Stimulated activated naive CD4-positive, alpha-beta T cell treated with Interleukin-2 at 50 U/mL for 16 hours (primary cell): ENCODE measurements at places on chromosomes 7 and 10.

DNA sequence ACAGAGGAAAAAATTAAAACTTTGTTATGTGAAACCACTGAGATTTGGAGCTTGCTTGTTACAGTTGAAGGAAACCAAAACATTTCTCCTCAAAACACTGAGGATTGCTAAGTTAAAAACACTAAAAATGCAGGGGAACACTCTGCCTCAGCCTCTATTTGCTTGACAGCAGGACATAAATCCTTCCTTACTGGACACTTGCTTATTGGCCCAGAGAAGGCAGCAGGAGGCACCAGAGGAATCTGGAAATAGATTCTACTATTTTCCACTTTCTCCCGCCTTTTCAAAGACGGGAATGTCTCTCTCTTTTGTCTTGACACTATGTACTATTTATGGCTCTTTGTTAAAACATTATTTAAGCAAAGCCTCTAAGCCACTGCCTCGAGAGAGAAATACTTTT, 67.9 kb downstream of the MTURN start:
- no peak for DNase-seq

- no peak for DNase-seq
Observed at GRCh38 chr10:103445767-103446567, 6.2 kb downstream of the CALHM2 start.

- no peak for DNase-seq
Observed at GRCh38 chr7:139852482-139852845, 23.4 kb downstream of the TBXAS1 start.

DNA sequence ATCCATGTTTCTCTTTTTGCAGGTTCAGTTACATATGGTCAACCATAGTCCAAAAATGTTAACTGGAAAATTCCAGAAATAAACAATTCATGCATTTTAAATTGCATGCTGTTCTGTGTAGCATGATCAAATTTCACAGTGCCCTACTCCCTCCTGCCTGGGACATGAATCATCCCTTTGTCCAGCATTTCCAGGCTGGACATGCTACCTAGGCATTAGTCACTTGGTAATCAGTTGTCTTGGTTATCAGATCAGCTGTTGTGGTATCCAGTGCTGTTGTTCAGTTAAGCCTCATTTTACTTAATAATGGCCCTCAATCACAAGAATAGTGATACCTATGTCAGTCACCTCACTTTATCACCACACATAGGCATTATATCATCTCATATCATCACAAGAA, 7.3 kb upstream of the PNLIP start:
- DNase-seq: no peak

GRCh38 chr7:3695602-3696001, 394.6 kb downstream of the SDK1 start:
- no peak for DNase-seq

GRCh38 chr10:130027716-130028464, 63.8 kb upstream of the EBF3 start:
- no peak for DNase-seq

DNA sequence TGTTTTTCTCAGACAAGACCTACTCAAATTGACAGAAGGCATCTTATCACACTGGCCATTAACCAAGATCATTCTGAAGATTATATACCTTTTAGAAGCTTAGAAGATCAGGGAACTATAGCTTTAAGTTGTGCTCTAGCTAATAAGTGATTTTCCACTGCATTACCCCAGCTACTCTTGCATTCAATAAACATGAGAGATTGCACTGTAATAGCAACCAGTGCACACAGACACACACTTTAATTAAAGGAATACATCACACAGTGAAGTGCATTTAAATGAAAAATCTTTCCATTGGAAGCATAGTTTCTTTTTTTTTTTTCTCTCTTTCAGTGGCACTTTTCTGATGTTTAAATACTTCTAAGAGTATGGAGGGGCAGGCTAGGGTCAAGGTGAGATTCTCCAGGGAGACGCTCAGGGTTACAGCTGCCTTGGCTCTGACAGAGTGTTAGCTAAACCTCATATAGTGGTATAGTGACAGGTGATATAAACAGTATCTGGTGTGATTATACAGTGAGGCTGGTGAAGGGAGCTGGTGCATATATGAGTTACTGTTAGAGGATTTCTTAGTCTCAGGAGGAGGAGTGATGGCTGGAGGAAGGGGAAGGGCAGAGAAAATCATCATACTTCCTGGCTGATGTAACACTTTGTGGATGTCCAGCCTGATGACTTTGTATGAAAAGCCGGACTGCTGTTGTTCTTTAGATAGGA, 369.5 kb downstream of the SORCS3 start:
- no peak for DNase-seq

GRCh38 chr10:113099431-113100183, 149.6 kb downstream of the TCF7L2 start:
- DNase-seq: no peak

DNA sequence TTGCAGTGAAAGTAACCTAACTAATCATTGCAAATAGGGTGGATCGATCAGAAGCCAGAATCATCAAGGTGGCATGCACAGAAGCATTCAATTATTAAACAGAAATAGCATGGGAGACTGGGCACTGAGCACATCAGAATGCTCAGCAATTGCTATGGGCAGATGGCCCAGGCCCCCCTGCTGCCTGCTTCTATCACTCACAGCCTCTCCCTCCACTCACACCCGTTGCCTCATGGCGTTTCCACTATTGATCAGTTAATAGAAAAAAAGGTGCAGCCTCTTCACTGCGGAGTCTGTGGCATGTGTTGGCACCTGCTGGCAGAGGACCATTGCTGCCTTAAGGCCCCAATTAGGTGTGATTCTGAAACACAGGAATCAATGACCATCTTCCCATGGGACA, 11.2 kb upstream of the HTR5A start:
- no peak for DNase-seq

DNA sequence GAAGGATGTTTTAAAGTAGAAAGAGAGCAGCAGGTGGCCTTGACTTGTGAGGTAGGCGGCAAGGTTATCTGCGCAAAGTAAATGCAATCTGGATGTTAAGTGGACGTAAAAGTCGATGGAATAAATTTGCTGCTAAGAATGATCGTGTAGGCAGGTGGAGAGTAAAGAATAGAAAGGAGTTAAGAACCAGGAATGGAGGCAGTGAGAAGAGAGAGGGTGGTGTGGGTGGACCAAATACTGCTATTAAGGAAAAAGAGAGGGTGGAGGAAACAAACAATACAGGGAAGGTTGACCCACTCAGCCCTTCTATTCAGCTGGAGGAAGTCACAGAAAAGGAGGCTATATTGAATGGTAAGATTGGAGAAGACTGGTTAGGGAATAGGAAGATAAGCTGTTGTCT, 1.9 kb upstream of the CUL1 start:
- no peak for DNase-seq

DNA sequence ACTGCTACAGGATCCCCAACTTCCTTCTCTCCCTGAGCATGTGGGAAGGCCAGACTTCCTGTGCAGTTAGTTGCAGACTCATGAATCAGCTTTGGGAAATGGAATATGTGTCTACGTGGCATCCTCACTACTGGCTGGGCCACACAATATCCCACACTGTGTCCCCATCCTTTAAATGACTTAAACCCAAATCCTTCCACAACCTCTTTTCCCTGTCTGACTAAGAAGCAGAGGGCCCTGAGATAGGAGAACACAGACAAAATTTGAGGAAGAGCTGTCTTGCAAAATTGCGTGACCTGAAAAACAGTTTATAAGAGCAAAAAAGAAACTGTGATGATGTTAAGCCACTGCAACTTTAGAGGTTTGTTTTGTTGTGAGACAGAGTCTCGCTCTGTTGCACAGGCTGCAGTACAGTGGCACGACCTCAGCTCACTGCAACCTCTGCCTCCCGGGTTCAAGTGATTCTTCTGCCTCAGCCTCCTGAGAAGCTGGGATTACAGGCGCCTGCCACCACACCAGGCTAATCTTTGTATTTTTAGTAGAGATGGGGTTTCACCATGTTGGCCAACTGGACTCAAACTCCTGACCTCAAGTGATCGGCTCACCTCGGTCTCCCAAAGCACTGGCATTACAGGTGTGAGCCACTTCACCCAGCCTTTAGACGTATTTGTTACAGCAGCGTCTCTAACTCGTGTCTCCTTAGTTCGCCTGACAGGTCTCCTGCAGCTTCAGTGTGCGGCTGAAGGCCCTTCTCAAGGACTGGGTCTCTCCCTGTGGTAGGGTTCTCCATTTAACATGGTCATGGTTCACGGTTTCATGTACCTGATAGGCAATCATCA, 46.9 kb upstream of the SFMBT2 start:
- DNase-seq: no peak

DNA sequence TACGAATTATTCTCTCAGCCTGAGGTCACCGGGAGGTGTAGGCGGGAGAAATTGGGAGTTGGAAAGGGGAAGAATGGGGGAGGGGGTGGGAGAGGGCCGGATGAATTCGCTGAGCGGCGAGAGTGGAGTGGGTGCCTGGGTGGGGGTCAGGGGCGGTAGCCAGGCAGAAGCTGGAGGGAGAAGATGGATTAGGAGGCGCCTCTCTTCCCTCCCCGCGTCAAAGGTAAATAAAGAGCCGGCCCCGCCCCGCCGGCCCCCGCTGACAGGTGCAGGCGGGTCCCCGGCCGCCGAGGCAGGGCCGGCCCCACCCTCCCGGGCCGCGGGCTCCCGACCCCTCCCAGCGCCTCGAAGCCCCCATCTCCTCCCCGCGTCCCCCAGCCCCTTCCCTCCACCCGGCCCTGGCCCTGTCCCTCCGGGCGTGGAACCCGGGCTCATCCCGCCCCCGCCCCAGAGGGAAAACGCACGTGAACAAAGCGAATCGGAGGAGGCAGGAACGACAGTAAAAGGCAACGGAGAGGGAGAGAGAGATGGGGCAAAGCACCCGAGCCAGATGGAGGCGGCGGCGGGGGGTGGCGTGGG, 872 bp downstream of the FAM131B start:
- DNase-seq: no peak

- DNase-seq: no peak
Observed at GRCh38 chr10:123139521-123140163, 3.9 kb downstream of the HMX3 start.

DNA sequence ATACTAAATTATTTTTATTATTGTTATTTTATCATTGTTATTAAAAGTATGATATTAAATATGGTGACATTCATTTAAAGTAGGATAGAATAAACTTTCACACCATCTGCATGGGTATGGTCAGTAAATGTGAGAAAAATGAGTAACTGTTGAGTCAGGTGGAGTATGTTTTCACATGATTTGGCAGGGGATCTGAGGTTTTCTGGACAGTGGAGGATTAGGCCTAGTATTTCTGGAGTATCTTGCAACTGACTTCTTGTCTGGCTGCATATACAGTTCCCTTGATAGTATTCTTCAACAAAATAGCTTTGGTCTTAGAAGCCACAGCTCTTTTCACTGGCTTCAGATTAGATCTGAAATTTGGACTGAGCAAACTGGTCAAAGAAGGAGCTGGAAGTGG, 54.5 kb downstream of the GBF1 start:
- DNase-seq: no peak

DNA sequence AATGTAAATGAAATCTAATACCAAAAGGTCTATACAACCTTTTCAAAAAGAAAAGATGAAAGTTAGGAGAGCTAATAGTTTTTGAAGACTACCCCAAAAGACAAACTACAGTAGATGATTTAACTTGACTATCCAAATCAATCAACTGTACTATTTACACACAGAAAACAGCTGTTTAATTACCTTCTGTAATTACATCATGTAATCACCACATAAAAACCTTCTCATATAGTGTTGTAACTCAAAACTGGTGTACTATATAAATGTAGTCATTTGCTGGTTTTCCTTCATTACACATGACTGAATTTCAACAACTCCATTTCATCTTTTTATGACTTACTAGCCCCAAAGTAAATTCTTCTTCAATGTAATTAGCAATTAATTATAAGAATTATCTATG, 4.5 kb downstream of the RTKN2 start:
- DNase-seq: no peak

DNA sequence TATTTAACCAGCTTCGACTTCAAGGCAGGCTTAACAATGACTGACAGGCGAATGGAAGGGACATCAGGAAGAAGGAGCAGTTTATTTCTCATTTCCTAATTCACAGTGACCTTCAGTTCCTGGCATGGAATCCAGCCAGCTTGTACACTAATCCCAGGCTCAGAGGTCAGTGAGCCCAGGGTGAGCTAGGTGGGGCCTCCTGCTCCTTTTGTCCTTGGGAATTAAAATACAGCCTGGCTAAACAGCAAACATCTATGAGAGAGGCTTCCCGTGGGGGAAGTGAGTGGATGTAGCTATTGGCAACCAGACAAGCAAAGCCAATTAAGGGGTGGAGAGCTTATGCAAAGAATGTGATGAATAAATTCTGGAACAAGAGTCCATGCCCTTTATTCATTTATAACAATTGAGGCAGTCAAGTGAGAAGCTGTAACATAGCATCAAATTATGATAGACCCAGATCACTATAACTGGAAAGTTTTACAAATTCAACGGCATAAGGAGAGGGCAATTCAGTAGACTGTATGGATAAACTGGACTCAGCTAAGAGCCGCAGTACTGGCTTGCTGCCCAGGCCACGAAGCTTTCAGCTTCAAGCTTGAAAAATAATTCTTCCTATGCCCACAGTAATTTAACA, 57.1 kb downstream of the STK17A start:
- no peak for DNase-seq

DNA sequence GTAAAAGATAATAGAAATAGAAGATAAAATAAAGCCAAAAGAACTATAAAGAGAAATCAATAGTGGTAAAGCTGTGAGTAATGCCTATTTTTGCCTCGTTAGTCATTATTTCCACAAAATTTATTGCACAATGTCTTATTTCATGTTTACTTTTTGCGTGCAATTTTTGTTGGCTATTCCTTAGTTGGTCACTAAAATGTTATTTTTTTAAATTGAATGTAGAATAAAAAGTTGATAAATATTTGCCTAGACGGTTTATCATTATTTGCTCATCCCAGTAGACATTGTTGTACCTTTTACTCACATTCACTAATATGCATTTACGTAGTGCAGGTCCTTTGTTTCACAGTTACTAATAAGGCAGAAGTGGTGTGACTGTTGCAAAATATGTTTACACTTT, 227.8 kb upstream of the BMPER start:
- DNase-seq: no peak

DNA sequence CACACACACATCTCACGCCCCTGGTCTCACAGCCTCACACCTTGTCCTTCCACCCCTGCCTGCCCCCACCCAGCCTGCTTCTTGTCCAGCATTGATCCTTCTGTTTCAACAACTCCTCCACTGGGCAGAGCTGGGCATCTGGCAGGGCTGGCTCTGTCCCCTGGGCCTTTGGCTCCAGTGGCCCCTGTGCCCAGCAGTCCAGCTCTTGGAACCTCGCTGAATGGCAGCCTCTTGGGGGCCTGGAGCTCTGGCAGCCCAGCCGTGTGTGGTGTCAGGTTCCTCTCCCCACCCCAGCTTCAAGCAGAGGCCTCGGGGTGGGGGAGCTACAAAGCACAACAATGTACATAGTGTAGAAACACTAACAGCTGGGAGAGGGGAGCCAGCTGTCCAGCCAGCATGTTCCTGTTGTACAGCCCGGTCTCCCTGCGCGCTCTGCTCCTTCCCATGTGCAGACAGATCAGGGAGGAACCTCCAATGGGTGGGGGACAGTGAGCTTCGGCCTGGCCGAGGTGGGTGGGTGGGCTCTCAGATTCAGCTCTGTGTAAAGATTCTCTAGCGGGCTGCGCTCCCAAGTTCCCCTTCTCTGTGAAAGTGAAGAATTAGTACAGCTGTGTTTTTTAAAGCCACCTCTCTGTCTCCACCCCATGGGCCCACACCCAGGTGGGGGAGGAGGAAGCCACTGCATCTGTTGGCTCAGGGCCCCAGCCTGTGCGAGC, 19.4 kb downstream of the ZMIZ2 start:
- DNase-seq: no peak

GRCh38 chr10:6211341-6211670, 8.6 kb downstream of the PFKFB3 start:
- DNase-seq: no peak

GRCh38 chr7:25553580-25554291, 325.4 kb upstream of the NPVF start:
- DNase-seq: no peak
